ENCODE measurements at places on chromosomes 1 and 21. TPM values are rescaled to one million over a fixed set of nuclear protein-coding genes. Genes with fewer than 3 reads are reported as not detected.

DNA sequence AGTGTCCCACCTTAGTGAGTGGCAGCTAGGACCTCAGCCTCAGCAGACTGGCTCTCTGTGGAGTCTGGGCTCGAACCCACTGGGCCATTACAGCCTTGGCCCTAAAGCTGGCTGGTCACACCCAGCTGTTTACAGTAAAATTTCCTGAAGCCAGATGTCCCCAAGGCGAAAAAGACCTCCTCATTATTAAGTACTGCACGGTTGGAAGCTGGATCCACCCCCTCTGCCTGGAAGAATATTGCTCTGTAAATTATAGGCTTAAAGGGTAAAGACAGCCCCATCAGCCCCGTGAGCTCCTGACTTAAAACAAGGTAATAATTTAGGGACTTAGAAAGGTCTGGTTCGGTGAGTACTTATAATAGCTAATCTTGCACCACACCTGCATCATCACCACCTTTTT lies 30.3 kb upstream of the TMEM51 start:
- no peak for DNase-seq

DNA sequence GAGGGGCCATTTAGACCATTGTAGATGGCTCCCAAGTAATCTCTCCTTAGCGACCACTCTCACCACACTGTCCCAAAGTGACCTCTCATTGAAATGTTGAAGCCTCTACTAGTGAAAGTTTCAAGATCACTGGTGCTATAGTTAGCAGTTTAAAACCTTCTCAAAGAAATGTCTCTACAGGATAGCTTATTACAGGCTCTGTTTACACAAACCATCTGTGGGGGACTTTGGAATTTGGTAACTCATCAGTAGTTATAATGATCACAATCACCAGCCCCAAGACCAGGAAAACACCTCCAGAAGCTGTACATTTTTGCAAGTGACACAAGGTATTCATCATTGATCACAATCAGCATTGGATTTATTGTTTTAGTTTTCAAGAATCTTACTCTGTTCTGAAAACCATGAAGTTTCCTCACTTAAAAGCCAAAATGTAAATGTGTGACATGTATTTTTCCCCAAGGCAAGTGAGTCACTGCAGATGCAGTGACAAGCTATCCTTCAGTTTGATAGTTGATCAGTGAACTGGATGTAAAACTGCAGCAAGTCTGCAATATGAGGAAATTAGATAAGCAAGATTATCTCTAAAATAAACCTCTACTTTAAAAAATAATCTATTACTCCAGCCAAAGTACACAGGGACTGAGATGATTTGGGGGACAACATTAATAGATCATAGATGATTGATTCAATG lies 41.9 kb downstream of the C21orf91 start:
- no peak for DNase-seq

DNA sequence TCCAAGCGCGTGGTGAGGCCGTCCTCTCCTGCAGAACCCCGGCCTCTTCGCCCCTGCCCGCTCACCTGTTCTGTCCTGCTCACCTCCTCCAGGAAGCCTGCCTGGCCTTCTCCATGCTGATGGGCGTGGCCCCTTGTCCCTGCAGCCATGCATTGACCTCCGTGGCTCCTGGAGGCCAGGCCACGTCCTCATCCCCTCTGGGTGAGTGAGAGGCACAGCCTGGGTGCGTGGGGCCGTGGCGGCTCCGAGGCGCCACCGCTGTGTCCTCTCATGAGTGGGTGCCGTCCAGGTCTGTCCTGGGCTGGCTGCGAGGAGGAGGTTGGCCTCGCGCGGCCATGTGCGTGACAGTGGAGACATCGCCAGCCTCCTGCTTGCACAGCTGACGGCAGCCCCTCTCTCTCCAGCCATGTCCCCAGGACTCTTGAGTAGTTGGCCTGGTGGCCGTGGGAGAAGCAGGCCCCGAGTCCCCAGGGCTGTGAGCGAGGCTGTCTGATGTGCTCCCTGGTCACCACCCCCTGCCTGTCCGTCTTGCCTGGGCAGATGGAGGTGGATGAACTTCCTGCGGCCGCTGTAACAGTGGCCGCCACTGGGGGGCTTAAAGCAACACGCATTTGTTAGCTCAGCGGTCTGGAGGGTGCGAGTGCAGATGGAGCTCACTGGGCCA lies 58.1 kb downstream of the PRKCZ start:
- DNase-seq: no peak

Gene CYP4Z1
- 0.49 TPM for total RNA-seq

- DNase-seq: no peak
Measured at GRCh38 chr1:29197590-29197924, 15.9 kb upstream of the SRSF4 start.

DNA sequence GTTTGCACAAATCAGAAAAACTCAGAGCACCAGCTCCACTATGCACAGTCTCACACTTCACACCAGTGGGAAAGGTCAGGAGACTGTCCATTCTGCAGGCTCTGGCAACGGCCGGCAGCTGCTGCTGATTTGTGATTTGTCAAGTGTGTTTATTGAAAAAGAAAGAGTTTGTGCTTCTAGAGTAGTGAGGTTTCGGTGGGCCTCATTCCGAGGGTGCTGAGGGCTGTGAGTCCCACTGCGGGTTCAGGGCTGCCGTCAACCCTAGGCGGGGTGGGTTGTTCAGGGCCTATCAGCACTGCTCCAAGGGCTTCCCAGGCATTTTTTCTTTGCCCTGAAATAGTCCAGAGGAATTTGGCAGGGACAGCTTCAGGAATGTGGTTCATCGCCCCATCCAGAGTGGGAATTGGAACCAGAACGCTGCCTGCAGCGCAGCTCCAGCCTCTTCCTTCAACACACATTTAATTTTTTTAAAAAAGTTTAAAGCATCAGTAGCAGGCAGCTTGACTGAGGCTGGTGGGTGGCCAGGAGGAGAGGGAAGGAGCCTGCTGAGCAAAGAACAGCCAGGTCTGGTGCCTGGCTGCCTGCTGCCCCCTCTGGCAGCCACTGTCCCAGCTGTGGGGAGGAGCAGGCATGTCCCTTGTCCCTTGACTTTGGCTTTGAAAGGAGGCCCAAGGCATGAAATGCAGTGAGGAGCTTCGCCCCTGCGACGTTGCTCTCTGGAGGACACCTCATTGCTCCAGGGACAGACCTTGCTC lies 19.7 kb downstream of the STUM start:
- DNase-seq: no peak

DNA sequence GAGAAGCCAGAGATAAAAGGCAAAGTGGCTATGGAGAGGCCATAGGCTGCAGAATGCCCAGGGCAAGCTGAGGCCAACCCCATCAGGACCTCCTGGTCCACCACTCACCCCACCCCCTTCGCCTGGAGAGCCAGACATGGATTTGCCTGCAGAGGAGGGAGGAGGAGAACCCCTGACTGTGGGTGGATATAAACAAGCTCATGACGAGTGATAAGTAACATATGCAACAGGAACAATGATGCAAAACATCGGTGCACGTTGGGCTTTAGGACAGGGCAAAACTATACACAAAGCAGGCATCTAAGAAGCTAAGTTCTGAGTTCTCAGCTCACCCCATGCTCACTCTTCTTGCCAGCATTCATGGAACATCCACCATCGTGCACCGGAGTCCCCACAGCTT lies 150.3 kb downstream of the ETS2 start:
- DNase-seq: no peak

- no peak for DNase-seq
Measured at GRCh38 chr1:75937034-75937433, 4.8 kb upstream of the ASB17 start.

DNA sequence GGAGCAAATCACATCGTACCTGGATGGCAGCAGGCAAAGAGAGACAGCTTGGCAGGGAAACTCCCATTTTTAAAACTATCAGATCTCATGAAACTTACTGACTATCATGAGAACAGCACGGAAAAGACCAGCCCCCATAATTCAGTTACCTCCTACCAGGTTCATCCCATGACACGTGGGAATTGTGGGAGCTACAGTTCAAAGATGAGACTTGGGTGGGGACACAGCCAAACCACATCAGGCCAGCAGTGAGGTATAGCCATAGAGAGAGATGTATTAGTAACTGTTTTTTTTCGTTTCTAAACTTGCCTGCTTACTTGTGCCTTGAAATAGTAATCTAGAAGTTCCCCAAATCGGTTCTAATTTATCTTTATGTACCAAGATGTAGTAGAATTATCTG lies 48.9 kb downstream of the AK4 start:
- DNase-seq: no peak

DNA sequence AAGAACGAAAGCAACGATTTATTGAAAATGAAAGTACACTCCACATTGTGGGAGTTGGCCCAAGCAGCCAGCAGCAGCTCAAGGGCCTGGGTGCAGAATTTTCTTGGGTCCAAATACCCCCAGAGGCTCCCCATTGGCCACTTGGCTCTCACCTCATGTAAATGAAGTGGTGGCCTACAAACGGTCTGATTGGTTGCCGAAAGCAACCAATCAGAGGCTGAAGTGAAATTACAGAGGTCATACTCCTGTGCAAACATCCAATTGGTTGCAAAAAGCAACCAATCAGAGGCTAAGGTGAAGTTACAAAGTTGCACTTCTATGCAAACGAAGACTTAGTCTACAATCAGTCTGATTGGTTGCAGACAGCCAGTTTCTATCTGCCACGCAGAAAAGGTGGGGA lies 31.9 kb downstream of the FAM163A start:
- no peak for DNase-seq

DNA sequence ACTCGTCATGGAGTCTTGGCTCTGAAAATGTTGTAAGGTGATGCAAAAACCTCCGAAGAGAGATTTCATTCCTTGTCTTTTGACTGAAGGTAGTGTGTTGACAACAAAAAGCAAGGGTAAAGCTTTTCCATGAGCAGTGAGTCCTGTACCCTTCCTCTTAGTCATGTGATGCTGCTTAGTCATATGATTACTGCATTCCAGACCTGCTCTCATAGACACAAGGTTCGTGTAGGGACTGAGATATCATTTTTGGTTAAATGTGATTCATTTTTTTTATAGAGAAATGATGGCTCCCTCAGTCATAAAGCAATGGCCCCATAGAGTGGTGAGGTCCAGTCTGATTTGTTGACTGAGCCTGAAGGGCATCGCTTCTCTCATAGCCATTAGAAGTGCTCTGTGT lies 9.2 kb downstream of the KCNJ6 start:
- no peak for DNase-seq

Gene RNF187
- total RNA-seq: 66.1 TPM

GRCh38 chr1:208604295-208604694 lies 360.1 kb upstream of the PLXNA2 start:
- DNase-seq: no peak

GRCh38 chr1:243916160-243916559 lies 66.1 kb upstream of the AKT3 start:
- DNase-seq: no peak

DNA sequence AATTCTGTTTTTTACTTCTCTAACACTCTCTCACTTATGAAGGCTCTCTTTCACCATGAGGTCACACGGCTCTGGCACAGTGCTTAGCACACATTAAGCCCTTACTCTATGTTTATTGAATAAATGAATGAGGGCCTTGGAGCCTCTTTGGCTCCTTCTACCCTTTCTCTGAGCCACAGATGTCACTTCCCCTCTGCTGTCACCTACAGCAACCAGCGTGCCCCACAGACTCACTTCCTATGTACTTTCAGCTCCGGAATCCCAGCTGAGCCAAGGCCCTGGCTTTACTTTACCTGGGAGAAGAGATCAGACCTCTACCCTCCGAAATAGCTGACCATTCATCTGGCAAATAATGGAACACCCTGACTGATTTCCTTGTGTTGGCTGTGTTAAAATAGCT lies 53.7 kb upstream of the HMCN1 start:
- no peak for DNase-seq

DNA sequence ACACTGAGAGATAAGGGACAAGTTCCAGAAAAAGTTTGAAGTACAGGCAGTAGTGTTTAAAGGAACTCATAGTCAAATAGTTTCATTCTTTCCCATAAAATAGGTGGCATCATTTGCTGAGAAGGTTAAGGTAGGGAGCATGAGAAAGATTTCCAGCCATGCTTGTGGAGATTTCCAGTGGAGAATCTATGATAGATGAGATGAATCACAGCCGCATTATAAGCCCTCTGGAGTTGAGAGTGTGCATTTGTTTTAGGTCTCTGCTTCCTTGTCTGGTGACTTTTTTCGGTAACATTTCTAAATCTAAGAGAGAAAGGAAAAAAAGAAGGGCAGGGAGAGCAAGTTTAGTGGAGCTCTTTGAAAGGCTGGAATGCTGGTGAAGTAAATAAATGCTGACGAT lies 108.7 kb downstream of the DISP1 start:
- no peak for DNase-seq

DNA sequence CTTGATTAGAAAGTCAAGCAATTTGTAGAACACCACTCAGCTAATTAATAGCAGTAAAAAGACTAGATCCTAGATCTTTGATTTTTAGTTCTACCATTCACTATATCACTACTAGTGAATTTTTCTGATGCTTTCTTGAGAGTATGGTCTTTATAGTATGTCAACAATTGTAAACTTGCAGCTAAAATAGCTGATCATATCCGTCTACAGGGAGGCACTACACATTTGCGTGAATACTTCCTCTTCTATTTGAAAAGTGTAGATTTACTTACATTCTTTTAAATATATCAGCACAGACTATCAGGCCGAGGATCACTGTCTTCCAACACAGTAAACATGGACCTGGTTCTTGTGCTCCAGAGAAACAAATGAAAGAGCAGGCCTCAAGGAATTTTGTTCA lies 18.6 kb upstream of the PTPRC start:
- DNase-seq: no peak

DNA sequence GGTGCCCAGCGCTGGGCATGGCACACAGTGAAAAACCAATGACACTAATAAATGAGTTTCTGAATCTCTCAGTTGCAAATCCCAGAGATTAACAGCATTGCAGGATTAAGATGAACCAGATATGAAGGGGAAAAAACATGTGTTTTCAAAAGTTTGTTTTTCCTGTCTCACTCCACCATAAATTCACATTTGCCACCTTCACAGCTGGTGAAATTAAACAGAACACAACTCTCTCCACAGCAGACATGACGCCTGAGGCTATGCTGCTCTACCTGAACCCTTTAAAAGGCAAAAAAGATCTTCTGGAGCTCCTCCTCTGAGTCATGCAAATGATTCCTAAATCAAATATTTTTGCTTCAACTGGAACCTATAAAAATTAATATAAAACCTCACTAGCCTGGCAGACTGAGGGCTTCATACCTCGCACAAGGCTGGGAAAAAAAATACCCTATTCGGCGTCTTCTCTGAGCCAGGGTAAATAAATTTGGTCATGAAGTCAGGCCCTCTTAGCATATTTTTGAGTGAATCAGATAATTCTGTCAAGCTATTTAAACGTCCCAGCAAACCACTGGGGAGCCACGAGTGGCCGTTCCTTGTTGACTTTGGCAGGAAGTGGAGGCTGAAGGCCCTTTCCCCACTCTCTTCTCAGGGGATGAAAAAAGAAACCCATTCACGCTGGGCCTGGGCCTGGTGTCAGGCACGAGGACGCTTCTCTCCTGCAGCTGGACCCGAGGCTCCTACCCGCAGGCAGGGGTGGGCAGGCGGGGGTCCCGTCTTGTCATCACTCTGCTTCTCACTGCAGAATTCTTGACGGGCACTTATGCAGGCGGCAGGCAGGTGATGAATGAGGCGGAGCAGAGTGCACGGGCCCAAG lies 53.0 kb downstream of the DMRTB1 start:
- DNase-seq: no peak

Gene ANKRD45
- not detected for total RNA-seq

Data from gastrocnemius medialis (tissue), 4 donors.